Right cardiac atrium (tissue), 5 donors: ENCODE measurements at places on chromosomes 11 and 22. TPM values are rescaled to one million over a fixed set of nuclear protein-coding genes. Genes with fewer than 3 reads are reported as not detected.

The BIK gene
- 0.32 TPM for total RNA-seq

The NCR3LG1 gene
- 3.1 TPM for total RNA-seq

The DUSP8 gene
- 10.1 TPM for total RNA-seq

The KCNQ1OT1 gene
- 0.78 TPM for total RNA-seq

The PNPLA2 gene
- 176 TPM for total RNA-seq

The FOLR2 gene
- 29.8 TPM for total RNA-seq

The PRR33 gene
- total RNA-seq: 0.11 TPM

The SESN3 gene
- 15.3 TPM for total RNA-seq

The KLHL35 gene
- 0.64 TPM for total RNA-seq

The DRAP1 gene
- total RNA-seq: 82.9 TPM

The ALDH3B1 gene
- total RNA-seq: 4.6 TPM

The DBX1 gene
- total RNA-seq: not detected

The DKK3 gene
- 2,883 TPM for total RNA-seq

The CHRNA10 gene
- 0.42 TPM for total RNA-seq
